OCI-M1 (cell line): ENCODE measurements at places on chromosomes 7 and 10.

DNA sequence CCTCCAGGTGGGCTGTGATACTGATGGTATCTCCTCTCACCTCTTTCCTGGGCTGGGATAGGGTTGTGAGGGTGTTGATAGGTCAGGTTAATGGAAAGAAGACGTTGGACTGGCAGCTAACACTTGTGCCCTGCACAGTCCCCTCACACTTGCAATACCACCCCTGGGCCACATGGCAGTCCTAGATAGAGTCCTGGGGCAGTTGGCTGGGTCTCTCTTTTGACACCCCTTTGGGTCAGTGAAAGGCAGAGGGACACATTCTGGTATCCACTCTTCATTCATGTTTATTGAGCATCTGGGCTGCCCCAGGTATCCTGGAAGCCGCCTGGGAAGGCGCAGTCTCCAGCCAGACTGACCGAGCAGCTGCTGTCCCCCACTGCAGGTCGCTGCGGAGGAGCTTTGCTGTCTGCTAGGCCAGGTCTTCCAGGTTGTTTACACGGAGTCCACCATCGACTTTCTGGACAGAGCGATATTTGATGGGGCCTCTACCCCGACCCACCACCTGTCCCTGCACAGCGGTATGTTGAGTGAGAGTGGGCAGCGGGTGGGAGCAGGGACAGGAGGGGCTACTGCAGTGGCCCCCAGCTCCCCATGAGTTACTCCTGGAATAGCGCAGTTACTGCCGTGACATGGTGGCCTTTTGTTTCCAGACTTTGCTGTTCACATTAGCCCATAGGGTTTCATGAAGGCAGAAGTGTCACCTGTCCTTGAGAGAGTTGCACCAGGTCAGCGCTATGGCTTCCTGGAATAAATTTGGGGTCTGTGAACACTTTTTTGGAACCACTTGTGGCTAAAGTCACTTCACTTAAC is 19.1 kb downstream of the NACAD start:
- no peak for DNase-seq

- DNase-seq, result no peak
These were observed 83.0 kb upstream of the INSYN2A start for GRCh38 chr10:127279334-127279774.

DNA sequence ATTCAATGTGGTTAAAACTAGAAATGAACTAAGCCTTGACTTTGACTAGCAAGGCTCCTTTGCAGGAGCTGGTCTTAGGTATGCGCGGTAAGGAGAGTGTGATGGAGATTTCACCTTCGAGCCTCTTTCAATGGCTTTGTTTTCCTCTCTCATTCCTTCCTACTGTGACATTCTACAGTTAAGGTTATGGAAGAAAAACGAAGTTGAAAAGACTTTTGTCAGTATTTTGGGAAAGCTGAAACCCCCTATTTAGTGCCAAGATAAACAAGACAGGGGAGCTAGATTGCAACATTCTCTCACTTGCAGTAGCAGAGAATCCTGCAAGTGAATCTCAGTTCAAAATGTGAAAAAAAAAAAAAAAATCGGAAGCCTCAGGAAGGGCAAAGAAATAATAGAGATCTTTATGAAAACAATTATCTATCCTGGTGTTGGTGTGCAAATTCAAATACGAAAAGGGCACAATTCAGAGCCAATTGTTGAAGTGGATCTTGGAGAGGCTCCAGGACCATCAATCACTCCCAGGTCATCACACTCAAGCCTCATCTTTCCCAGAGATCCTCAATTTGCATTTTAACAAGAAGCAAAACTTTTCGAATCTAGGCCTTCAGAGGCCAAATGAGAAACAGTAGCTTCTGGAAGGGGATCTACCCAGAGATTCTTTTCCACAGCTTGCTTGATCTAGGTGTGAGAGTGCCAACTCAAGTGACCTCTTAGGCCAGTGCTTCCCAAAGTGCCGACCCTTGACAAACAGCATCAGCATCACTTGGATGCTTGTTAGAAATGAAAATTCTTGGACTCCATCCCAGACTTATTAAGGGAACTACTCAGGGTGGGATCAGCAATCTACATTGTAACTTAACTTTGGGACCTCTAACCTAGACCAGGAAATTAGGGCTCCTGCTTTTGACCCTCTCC is 163.8 kb downstream of the INHBA start:
- DNase-seq, result no peak

DNA sequence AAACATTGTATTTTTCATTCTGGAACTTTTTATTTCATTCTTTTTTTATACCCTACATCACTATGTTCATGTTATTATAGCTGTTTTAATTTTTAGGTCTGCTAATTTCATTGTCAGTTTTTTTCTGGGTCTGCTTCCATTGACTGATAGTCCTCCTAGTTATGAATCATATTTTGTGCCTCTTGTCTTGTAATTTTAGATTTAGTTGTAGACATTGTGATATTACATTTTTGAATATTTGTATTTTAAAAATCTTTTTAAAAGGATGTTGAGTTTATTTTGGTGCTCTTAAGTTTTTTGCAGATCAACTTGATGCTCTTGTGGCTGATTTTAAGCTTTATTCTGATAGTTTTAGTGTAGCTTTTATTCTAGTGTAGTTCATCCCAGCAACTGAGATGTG is 57.6 kb downstream of the BTRC start:
- no peak for DNase-seq

- no peak for DNase-seq
These were observed 5.8 kb upstream of the FHIP2A start for GRCh38 chr10:114815791-114816190.

DNA sequence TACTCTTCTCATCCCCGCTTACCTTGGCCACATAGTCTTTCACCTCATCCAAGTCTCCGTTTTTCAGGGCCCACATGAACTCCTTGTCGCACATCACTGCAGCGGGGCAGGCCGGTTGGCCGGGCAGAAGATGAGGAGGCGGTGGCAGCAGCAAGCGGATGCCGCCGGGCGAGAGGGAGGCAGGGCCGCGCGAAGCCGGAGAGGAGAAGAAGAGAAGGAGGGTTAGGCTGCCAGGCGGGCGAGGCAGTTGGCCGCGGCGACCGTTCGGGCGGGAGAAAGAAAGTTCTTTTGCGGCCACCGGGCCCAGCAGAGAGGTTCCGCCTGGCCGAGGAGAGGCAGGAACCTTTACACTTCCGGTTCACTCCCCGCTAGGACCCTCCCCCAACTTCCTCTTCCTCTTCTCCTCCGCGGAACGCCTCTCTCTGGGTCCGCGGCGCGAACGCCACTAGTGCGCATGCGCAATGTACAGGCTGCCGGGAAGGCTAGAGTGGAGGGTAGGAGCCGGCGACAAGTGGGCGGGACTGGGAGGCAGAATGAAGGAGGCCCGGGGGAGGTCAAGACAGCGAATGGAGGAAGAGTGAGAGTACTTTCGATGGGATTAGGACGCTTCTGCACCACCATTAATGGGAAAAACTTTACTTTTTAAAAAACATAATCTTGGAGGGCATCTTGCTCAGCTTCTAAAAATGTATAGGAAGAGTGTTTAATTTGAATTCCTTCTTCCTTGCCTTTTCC is at the start of gene MTPN:
MTPN (minus strand) TSS at position 353 of the 735 bp plus-strand sequence; CDS start at position 94, 259 bp downstream.
- DNase-seq, result peak; percentile 97

DNA sequence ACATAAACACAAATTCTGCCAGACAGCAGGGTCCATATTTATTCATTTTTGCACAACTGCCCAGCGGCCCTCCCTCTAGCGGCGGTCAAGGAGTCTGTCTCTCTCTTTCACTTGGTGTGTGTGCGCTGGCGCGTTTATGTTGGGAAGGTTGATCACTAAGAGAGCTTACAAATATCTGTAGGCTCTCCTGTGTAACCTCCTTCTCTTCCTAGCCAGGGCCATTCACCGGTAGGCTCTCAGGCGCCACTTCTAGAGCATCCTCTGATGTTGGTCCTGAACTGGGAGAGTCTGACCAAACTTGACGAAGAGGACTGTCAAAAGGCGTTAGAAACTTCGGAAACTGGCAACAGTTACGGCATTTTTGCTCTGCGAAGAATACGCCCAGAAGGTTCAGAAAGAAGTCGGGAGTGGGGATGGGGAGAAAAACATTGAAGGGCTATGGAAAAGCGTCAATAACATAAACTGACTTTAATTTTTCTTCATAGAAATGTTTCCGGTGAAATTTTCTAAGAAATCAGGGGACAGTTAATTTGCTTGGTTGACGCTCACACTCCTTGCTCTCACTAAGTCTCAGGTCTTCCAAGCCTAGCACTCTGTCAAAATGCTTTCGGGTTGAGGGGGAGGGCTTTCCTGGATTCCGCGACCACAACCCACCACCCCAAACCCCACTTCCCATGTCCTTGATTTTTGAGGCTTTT is 731.1 kb downstream of the ZWINT start:
- DNase-seq, result peak; percentile 88

DNA sequence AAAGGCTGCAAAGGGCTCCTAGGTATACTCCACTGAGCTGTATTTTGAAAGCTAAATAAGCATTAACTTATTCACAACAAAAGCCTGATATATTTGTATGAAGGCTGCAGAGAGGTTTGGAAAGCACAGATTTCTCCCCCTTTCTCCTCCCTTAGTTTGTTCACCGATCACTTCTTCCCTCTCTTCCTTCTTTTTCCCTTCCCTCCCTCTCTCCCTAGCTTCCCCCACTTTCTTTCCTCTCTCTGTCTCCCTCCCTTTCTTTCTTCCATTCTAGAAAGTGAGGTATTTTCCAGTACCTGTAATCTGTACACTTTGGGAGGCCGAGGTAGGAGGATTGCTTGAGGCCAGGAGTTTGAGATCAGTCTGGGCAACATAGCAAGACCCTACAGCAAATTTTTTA is 62.1 kb downstream of the HHEX start:
- DNase-seq, result no peak

DNA sequence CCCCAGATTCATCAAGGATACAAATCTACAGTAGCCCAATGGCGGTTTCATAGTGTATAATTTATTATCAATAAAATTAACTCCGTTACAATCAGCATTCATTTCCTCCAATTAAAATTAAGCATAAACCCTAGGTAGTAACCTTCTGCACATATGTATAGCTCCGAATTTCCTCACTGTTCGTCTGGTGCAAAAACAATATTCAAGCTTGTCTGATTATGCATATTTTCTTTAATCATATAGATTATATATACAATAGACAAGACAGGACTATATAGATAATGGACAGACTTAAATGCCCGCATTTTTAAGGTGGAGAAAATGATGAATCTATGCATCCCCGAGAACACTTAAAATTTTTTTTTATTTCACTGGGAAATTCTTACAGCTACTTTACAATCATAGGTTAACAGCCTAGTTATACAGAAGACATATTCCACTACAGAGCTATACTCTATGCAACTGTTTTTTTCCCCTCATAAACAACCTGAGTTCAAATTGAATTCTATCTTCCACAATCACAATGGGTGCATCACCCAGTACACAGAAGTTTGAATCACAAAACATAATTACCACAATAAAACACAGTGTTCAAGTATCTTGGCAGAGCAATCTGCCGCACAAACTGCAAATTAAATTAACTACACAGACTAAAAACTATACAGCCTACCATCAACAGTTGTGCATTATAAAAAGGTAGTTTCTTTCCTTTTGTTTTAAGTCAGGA is 2.6 kb downstream of the HOXA9 start:
- DNase-seq, result no peak

- no peak for DNase-seq
These were observed 116.3 kb downstream of the MAD1L1 start for GRCh38 chr7:2116448-2116810.

DNA sequence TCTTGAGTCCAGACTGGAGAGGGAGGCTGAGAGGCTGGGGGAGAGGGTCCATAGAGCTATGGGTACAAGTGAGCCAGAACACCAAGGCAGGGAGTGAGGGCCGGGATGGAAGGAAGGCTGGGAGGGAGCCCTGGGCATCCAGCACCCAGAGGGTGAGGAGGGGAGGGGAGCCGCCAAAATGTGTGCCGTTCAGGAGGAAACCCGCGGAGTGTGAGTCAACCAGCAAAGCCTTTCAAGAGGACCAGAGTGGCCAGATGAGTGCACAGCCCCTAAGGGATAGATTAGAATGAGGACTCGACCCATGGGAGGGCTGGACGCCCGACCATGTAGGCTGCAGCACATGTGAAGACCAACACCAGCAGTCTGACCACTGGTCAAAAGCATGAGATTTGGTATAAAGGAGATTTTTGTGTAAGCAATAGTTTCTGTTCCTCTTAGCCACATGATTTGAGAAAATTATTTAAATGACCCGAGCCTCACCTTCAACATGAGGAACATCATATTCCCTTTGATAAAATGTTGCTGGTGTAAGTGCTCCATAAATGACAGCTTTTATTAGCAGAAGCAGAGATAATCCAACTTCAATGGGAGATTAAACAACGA is 179.7 kb upstream of the GRB10 start:
- DNase-seq, result no peak

DNA sequence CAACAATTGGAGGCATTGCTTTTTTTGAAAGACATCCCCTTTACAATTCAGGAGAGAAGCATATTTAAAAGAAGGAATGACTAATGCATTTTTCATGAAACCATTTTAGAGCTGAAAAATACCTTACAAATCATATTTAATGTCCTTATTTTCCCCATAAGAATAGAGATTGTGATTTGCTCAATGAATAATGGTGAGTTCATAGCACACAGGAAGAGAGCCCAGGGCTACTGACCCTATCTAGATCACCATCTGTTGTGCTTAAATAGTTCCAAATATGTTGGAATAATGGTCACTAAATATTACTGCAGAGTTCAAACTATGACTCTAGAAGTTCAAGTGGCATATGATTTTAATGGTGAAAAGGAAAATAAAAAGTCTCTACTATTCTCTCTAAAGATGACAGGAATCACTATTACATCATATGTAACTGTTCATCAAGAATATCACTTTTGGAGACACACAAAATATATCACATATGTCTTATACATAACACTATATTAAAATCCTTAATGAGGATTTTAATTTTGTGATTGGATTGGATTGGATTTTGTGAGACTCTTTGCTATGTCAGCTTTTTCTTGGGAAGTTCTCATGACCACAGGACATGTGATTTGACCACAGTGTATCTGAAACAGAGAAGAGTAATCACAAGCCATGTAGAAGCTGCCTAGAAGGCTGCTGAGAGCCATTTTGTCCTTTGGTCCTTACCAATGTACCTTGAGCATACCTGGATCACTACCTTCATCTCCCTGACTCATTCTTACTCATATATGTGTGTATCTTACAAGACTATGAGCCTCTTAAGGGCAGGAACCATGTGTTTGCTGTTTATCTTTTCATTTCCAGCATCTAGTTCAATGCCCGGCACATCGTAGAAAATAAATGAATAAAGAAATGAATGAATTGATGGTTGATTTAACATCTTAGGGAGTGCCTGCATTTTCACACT is 26.4 kb downstream of the SLC16A9 start:
- peak; percentile 36 for DNase-seq

DNA sequence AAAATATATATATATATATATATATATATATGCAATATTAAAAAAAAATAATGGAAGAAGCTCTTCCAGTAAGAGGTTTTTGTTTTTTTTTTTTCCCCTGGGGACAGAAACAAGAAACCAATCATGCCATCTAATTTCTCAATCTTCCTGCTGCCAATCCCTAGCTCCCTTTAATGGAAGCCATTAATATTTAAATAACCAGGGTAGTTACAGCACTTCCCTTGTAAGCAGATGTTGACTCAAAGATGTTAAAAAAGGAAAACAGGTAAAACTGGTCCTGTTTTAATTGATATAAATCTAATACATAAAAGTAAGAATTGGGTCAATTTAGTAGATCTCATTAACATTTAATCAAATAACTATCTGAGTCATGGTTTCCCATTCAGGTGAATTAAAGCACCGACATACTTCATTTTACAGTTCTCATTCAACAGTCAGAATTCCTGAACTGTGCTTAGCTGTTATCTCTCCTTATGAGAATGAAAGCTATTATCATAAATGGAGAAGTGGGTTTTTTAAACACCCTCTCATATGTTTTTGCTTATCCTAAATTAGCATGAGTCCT is 22.6 kb downstream of the CPVL start:
- peak; percentile 30 for DNase-seq

GRCh38 chr7:96508371-96508770 is 186.5 kb upstream of the SLC25A13 start:
- DNase-seq, result no peak
